ENCODE measurements at places on chromosomes 12 and 14.
A peak's percentile ranks its signal among the peaks of the same experiment; 100 is the strongest.

GRCh38 chr14:105091054-105091516, 25.9 kb upstream of the GPR132 start:
- DNase-seq = peak; percentile 49

GRCh38 chr12:33586576-33586975, 147.0 kb upstream of the SYT10 start:
- no peak for DNase-seq

DNA sequence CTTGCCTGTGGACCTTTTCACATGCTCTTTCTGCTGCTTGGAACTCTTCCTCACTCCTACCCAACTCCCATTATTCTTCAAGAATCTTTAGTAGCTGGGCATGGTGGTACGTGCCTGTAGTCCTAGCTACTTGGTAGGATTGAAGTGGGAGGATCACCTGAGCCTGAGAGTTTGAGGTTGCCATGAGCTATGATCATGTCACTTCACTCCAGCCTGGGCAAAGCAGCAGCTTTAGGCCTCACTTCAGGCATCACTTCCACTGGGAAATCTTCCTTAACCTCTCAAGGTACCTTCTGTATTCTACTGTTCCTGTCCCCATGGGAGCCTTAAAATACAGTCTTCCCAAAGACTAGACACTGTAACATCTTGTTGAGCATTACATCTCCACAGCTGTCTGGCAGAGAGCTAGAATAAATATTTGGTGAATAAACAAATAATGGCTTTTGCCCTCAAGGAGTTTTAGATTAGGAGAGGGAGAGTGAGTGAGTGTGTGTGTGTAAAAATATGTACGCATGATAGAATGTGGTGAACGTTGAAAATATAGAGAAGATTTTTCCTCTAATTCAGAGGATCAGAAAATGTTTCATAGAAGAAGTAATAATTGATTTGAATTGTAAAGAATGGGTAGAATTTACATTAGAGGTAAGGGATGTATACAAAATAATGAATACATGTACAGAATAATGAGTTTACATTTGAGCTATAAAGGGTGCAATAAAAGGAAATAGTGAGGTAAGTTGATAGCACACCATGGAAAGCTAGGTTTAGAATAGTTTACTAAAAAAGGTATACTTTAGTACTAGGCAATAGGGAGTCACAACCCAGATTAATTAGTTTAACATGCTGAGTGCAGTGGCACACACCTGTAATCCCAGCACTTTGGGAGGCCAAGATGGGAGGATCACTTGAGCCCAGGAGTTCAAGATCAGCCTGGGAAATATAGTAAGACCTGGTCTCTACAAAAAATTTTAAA, 29.2 kb upstream of the BMAL2 start:
- DNase-seq = no peak

- no peak for DNase-seq
Observed at GRCh38 chr12:19121449-19122018, 8.0 kb upstream of the PLEKHA5 start.

DNA sequence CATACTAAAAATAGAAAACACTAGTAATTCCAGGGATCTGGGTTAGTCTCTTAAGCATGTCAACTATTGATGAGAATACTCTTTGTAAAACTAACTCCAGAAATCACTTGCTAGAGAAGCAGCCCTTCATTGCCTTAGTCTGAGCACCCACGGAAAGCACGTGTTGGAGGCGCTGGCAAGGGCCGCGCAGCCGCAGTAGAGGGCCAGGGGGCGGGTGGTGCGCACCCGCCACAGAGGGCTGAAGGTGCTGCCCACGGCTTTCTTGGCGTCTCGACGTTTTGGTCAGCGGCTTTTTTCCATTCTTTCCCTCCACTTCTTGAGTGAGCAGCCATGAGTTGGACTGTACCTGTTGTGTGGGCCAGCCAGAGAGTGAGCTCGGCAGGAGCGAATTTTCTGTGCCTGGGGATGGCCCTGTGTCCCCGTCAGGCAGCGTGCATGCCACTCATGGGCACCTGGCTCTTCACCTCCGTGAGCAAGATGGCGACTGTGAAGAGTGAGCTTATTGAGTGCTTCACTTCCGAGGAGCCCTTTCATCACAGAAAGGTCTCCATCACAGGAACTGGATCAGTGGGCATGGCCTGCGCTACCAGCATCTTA, 68.4 kb upstream of the PPM1H start:
- no peak for DNase-seq

DNA sequence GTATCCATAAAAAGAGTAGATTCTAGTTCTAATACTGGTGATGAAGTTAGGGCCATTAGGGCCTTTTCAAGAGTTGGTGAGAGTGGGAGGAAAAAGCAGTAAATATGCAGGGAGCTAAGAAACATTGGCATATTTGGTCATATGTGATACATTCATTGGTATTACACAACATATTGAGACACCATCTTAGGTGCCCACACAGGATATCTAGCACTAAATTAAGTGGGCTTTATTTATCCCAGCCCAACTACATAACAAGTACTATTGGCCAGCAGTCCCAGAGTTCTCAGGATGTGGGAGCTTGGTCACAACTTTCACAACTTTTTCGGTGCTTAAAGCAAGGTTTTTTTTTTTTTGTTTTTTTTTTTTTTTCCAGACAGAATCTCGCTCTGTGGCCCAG, 2.0 kb upstream of the ING4 start:
- DNase-seq = no peak

GRCh38 chr14:64507376-64508156, 3.0 kb downstream of the ZBTB1 start:
- DNase-seq = no peak

GRCh38 chr12:62799766-62800406, 135.1 kb downstream of the PPM1H start:
- DNase-seq = no peak

- DNase-seq = no peak
Observed at GRCh38 chr12:41512497-41512896, 324.4 kb downstream of the PDZRN4 start.

GRCh38 chr14:102570334-102570995, 22.0 kb upstream of the RCOR1 start:
- DNase-seq = no peak

DNA sequence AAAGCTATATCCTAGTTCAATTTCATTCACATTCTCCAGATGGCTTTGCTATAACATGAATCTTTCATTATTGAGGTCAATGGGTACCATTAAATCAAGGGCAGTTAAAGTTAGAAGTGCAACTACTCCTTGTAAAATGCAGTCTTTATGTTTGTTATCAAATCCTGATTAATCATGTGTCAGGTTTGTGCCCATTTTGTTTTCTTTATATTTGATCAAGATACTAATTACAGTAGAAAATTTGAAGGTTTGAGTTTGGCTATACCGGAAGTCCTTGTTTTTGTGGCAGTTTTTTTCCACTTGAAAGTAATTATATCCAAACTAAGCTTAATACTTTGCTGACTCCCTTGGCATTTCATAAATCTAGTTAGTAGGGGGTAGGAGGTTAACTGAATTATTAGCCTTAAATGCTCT, 513.0 kb downstream of the DIO2 start:
- no peak for DNase-seq

- DNase-seq = no peak
Observed at GRCh38 chr12:64740646-64741045, 18.6 kb downstream of the GNS start.

DNA sequence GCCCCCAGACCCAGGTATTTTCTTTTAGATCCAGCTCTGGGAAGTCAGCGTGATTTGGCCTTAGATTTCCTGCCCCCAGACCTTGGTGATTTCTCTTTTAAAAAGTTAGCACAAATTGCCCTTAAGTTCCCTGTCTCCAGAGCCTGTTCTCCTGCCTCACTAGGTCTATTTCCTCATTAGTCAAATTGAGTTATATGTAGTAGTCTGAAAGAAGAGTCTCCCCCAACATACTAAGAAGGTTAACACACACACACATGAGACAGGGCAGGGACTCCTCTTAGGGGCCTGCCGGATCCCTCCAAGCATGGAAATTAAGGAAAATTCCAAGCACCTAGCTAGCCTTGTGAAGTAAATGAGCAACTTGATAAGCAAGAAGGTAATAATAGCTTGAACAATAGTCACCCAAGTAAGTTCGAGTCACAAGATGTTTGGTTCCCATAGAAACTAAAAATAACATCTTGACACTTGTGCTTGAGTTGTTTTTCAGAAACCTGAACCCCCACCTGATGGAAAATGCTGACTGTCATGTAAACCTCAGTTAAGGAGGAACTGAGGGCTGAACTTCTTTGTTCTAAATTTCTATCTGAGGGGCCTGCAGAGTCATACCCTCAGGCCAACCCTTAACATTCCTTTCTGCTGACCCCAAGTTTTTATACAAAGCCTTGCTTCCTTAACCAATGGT, 51.6 kb downstream of the CAND1 start:
- no peak for DNase-seq

- no peak for DNase-seq
Observed at GRCh38 chr14:99192830-99193229, 79.2 kb downstream of the BCL11B start.

DNA sequence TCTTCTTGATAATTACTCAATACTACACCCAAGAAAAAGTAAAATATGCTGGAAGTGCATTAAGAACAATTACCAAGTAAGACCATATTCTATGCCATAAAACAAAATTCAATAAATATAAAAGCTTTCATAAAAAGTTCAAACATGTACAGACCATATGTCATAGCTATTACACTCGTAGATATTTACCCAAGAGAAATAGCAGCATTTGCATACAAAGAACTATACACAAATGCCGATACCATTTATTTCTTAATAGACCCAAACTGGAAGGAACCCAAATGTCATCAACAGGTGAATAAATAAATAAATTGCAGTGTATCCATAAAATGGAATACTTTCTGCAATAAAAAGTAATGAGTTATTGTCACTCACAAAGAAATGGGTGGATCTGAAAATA, 78.3 kb upstream of the SLC16A7 start:
- DNase-seq = no peak

- no peak for DNase-seq
Observed at GRCh38 chr12:20101046-20101445, 267.3 kb upstream of the PDE3A start.

- no peak for DNase-seq
Observed at GRCh38 chr12:53049571-53050318, at the start of gene TNS2. Gene TNS2, plus strand, starts transcription at chr12:53050065. Its CDS starts 121 bp downstream, at chr12:53050186.

DNA sequence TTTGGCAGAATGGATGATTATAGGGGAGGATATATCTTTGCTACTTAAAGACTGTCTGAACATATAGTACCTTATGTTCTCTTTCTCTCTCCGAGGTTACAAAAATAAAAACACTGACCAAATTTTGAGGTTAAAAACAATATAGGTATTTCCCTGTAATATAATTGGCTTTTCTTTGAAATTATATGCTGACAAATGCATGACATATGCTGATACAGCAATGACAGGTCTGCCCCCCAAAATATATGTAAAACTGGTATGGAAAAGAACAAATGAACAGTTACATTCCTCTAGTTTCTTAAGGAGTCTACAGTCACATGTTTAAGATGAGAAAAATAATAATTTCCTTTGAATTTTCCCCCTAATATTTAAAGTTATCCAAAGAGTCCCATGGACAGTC, 405.7 kb downstream of the SOX5 start:
- no peak for DNase-seq

DNA sequence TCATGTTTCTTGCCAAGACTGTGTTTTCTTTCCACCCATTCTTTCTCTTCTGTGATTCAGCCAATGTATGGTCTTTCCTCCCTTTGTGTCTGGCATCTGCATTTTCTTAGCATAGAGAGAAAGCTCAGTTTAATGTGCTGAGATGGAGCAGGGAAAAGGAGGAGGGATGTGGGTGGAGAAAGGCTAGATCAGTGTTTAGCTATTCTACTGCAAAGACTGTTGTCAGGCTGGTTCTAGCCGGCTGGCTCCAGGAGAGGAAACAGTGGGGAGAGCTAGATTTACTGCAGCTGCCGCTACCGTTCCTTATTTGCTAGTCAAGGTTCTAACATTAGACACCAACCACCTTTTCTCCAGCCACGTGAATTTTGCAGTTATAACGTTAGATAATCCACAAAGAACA, 5.2 kb upstream of the RIMKLB start:
- DNase-seq = no peak

DNA sequence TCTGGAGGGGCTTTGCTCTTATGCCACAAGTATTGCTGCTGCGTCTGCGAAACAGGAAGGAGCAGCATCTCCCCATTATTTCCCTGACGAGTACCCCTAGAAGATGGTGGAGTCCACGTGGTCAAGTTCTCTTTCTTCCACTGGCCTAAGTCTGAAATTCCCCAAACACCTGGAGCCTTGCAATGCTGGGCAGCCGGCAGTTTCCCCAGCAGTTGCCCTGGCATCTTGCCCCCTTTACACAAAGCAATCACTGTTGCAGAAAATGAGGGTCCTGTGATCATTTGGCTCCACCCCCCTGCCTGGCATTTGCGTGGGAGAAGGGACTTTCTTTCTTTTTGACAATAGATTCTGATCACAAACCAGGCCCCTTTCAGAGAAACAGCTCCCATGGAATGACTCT, 56.9 kb downstream of the FOS start:
- no peak for DNase-seq

DNA sequence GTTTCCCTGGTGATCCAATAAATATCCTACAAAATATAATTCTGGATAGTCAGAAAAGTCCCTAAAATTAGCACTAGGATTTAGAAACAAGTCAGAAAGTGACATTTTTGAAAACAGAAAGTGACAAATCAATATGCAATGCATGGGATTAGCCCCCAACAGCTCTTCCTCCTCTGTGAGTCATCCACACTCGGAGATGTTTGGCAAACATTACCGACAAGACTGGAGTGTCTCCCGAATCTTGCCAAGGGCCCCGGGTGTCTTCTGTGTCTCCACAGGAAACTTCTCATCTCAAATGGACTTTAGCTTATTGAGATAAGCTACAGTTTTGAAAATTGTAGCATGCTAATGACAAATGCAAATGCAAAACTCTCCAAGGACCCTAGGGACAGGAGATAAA, 398.9 kb upstream of the CCDC196 start:
- no peak for DNase-seq

GRCh38 chr14:82091097-82091496, 557.4 kb upstream of the SEL1L start:
- DNase-seq = no peak

GRCh38 chr14:35565871-35566464, 32.0 kb downstream of the INSM2 start:
- DNase-seq = no peak

DNA sequence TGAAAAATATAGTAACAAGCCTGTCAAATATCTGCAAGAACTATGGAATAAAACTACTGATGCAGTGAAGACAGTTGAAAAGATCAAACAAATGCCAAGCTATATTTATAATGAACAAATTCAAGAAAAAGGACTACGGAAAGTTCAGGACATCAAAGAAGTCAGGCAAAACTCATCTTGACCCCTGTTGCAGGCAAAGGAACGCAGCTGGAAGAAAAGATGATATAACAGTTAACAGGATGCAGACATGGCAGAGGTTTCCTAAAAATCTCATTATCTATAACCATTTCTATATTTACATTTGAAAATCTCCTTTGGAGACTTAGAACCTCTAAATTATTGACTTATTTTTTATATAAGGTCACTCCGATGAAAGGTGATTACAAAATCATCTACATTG, 34.1 kb downstream of the MDM2 start:
- DNase-seq = no peak

DNA sequence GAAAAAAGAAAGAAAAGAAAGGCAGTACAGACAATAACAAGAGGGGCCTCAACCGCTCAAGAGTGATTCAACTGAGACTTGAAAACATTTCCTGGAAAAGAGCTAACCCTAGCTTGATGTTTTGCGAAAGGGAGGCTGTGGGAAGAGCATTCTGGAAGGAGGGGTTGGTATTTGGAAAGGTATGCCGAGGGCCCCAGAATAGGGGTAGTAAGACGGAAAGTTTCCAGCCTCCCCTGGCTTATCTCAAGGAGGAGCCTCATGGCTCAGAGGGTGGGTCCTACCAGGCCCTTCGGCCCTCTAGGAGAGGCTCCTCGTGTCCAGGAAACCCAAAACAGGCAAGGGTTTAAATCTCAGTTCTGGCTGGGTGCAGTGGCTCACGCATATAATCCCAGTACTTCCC, 8.4 kb downstream of the RNU4-2 start:
- no peak for DNase-seq

All from NCI-H1694 treated with DMSO at 0.1 percent for 48 hours (cell line).